ENCODE measurements at places on chromosomes 5 and 9. TPM values are rescaled to one million over a fixed set of nuclear protein-coding genes. Genes with fewer than 3 reads are reported as not detected.

CCDC171 gene
- total RNA-seq: 4.4 TPM

DCTN4 gene
- total RNA-seq: 40.2 TPM

WDR38 gene
- total RNA-seq: not detected

FGF10 gene
- total RNA-seq: 0.79 TPM

SPINK13 gene
- not detected for total RNA-seq

COL5A1 gene
- 93.8 TPM for total RNA-seq
